ENCODE measurements at places on chromosomes 5 and 9.

- H3K4me3 ChIP-seq = no peak overlapping the region
- peaks cover 9% of the 10 kb centered on the region for H3K36me3 ChIP-seq
- no peak for DNase-seq
- peaks cover 22% of the 10 kb centered on the region for H3K4me1 ChIP-seq
Observed at GRCh38 chr5:167050568-167051401, 1240.7 kb upstream of the WWC1 start.

DNA sequence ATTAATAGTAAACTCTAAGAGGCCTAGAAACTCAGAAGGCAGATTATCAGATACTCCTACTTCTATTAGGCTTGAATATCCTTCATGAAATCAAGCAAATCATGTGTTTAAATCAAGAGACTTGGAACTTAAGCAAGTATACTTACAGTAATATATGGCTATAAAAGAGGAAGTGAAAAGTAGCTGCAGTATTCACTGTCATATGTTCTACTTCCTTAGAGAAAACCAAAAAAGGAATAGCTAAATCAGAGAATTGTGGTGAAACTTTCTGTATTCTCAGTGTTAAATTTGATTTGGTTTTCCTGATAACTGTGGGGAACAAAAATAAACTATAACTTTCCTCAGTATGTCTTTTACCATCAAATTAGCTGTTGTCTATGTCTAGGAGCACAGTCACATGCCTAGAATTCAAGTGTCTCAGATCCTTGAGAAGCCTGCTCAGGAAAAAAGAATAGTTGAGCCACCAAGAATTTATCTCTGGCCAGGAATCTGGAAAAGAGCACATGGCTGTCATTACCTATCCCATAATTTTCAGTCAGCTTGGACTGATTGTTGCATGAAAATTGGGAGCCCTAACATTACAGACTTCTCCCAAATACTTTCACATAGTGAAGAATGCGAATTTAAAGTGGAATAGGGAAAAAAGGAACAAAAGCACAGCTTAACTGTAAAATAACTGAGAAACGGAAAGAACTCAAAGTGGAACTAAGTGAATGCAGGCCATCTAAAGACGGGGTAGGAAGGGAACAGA lies 1.7 kb downstream of the FKBP15 start:
- no peaks in the 10 kb centered on the region for H3K27me3 ChIP-seq
- peak overlapping the region; percentile 40 for H3K27ac ChIP-seq
- no peak for DNase-seq
- H3K36me3 ChIP-seq = peaks cover 9% of the 10 kb centered on the region
- H3K4me1 ChIP-seq = peaks cover 38% of the 10 kb centered on the region

- peak overlapping the region; percentile 34 for H3K4me3 ChIP-seq
- peaks cover 28% of the 10 kb centered on the region for H3K4me1 ChIP-seq
- H3K27ac ChIP-seq = no peak overlapping the region
- DNase-seq = no peak
- H3K27me3 ChIP-seq = peaks cover 56% of the 10 kb centered on the region
- no peaks in the 10 kb centered on the region for H3K36me3 ChIP-seq
Observed at GRCh38 chr9:122127396-122127798, 32.2 kb downstream of the NDUFA8 start.

- peaks cover 3% of the 10 kb centered on the region for H3K36me3 ChIP-seq
- no peak for DNase-seq
- H3K27me3 ChIP-seq = no peaks in the 10 kb centered on the region
Observed at GRCh38 chr9:130639124-130639765, 25.1 kb upstream of the PRDM12 start.

DNA sequence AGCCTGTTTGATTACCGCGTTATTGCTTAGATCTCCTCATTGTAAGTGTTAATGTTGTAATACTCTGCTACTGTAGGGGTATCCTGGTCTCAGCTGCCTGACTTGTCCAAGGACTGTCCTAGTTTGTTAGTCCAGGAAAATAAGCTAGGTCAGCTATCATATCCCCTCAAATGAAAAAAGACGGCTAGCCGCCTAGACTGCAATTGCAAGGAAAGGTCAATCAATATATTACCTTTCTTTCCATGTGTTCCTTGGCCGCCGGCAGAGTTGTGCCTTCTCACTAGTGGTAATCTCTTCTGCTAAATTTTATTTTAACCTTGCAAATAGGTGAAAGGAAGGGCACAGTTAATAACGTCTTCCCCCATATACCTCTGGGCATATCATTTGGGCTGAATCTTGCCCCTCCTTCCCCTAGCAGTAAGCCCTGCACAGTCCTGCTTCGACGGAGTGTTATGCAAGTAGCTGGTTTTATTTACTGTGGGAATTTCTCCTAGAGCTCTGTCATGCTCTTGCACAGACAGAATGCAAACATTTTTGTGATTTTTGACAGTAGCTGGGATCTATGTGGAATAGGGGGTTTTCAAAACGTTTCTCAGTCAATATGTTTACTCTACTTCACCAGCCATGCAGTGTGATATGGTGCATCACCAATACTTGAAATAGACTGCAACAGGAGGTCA lies 288.5 kb downstream of the MAST4 start:
- H3K27ac ChIP-seq = peak overlapping the region; percentile 9
- DNase-seq = no peak
- peaks cover 53% of the 10 kb centered on the region for H3K4me1 ChIP-seq
- H3K36me3 ChIP-seq = no peaks in the 10 kb centered on the region
- no peak overlapping the region for H3K4me3 ChIP-seq

- DNase-seq = no peak
- no peak overlapping the region for H3K27ac ChIP-seq
- no peak overlapping the region for H3K4me3 ChIP-seq
- no peaks in the 10 kb centered on the region for H3K36me3 ChIP-seq
Observed at GRCh38 chr5:158821331-158821730, 278.4 kb downstream of the EBF1 start.

DNA sequence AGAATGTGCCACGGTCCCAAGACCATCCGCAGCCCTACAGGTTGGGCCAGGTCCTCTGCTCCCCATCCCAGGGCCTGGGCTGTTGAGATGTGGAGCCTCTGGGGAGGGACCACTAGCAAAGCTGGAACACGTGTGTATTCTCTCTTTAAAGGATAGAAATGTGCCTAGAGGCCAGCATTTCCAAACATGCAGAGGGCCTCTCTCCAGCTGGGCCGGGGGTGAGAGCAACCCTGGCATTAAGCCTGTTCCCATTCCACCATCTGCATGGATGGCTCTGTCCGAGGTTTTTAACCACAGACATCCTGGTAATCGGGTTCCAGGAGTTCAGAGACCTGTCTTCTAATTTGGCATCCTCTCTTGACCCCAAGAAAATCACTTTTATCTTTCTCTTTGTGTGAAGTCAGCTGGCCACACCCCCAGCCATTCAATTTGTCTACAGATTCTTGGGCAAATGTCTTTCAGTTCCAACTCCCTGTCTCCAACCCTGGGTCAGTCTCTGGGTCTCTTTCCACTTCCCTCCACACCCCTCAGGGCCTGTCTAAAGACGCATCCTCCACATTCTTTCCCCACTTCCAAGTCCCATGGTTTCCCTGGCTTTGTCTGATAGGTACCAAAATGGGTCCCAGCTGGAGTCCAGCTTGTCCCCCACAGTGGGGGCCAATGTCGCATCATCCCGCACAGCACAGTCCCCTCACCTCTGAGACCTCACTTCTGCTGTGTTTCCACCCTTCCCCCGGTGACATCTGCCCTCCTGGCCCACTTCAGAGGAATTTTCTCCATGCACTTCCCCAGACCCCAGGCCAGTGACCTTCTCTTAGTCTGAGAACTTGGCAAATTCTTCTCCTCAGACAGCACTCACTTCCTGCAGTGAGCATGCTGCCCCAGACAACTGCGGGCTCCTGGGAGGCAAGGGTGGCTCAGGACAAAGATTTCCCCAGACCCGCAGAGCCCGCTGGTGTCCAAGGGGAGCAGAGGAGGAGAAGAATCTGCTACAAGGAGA lies 56.8 kb downstream of the PTPDC1 start:
- no peak overlapping the region for H3K4me3 ChIP-seq
- no peaks in the 10 kb centered on the region for H3K27me3 ChIP-seq

GRCh38 chr9:130860458-130861316 lies 25.6 kb downstream of the ABL1 start:
- peaks cover 31% of the 10 kb centered on the region for H3K4me1 ChIP-seq
- H3K27ac ChIP-seq = peak overlapping the region; percentile 84
- H3K27me3 ChIP-seq = no peaks in the 10 kb centered on the region
- no peak for DNase-seq

DNA sequence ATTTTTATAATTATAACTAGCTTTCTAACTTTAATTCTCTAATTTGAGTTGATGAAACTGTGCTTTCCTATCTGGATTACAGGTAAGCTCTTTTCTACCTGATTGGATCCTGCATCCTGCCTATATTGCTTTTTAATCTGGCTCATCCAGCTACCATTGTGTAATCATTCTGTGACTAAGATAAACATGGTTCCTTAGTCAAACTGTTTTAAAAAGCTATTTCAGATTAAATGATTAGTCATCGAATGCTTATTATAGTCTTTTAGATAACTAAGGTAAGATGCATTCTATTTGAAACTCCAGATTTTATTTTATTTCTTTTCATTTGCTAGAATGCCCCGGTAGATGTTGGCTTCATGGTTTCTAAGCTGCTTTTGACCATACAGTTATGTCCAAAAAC lies 50.7 kb downstream of the ICE1 start:
- H3K4me3 ChIP-seq = no peak overlapping the region
- no peaks in the 10 kb centered on the region for H3K4me1 ChIP-seq
- no peak for DNase-seq
- H3K27ac ChIP-seq = no peak overlapping the region
- no peaks in the 10 kb centered on the region for H3K27me3 ChIP-seq

DNA sequence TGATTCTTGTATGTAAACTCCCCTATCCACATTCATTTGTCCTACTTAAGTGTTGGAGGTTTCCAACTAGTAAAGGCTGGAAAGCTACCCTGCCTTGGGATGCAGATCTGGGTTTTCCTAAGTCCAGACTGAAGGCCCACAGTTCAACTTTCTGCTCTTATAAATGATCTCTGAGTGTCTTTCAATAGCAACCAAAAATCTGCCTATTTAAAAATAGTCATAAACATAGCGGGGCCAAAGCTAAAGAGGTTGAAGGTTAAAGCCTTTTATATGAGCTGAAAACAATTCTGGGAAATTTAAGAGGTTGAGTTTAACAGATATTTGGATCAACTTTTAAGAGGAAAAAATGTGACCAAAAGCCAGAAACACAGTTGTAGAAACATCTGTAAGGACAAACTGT lies 87.2 kb downstream of the NTRK2 start:
- H3K4me3 ChIP-seq = no peak overlapping the region
- peaks cover 11% of the 10 kb centered on the region for H3K36me3 ChIP-seq
- DNase-seq = no peak
- H3K27ac ChIP-seq = no peak overlapping the region
- peaks cover 28% of the 10 kb centered on the region for H3K4me1 ChIP-seq
- H3K27me3 ChIP-seq = no peaks in the 10 kb centered on the region

DNA sequence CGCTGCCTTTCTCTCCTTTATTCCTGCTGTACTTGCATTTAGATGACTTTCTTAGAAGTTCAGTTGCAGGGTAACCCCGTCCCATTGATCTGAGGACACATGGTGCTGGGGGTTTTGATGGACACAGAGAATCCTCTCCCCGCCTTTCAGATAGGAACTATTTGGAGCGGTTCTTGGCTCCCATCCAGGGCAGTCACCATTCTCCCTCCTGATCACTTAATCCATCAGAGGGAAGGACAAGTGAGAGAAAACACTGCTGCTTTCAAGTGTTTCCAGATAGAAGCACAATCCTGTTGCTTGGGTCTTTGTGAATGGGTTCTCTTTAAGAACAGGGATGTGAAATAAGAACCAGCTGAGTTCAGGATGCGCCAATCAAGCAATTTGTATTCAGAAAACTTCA lies 85.2 kb downstream of the IRX1 start:
- DNase-seq = no peak
- no peaks in the 10 kb centered on the region for H3K36me3 ChIP-seq
- no peak overlapping the region for H3K4me3 ChIP-seq
- peaks cover 9% of the 10 kb centered on the region for H3K4me1 ChIP-seq
- no peak overlapping the region for H3K27ac ChIP-seq
- peaks cover 9% of the 10 kb centered on the region for H3K27me3 ChIP-seq

All from mesothelial cell of epicardium (in vitro differentiated cells).